Activated T-cell treated with anti-CD3 and anti-CD28 coated beads, Interleukin-2, amount 50 U/mL, for 72 hours (primary cell): ENCODE measurements at places on chromosomes 5 and 9. TPM values are rescaled to one million over a fixed set of nuclear protein-coding genes. Genes with fewer than 3 reads are reported as not detected.

SAPCD2 gene
- 8.4 TPM for total RNA-seq

LIX1 gene
- total RNA-seq = not detected

LCP2 gene
- 190 TPM for total RNA-seq

TMEM8B gene
- 8.4 TPM for total RNA-seq

AJM1 gene
- total RNA-seq = 5.7 TPM

ANKRD34B gene
- not detected for total RNA-seq

AGTPBP1 gene
- 58.2 TPM for total RNA-seq

FXN gene
- 18.6 TPM for total RNA-seq

ADAMTS12 gene
- total RNA-seq = not detected

SLC25A2 gene
- 0.63 TPM for total RNA-seq

SPINK4 gene
- not detected for total RNA-seq

CDX1 gene
- total RNA-seq = not detected

TAF11L10 gene
- not detected for total RNA-seq

PCDHAC2 gene
- total RNA-seq = not detected

DDX4 gene
- total RNA-seq = 1.1 TPM

ZBTB26 gene
- total RNA-seq = 11.0 TPM

GARIN3 gene
- 0.39 TPM for total RNA-seq

RANBP17 gene
- not detected for total RNA-seq

PRR16 gene
- total RNA-seq = not detected

FIBCD1 gene
- total RNA-seq = not detected

LPCAT1 gene
- 37.7 TPM for total RNA-seq

TTC1 gene
- 46.8 TPM for total RNA-seq

SCAMP1 gene
- total RNA-seq = 18.1 TPM
